ENCODE measurements at places on chromosomes 16 and 17.

GRCh38 chr17:37276475-37276874, 99.3 kb upstream of the C17orf78 start:
- DNase-seq, result no peak

- DNase-seq, result no peak
Observed at GRCh38 chr17:78716814-78717393, 65.2 kb downstream of the CYTH1 start.

DNA sequence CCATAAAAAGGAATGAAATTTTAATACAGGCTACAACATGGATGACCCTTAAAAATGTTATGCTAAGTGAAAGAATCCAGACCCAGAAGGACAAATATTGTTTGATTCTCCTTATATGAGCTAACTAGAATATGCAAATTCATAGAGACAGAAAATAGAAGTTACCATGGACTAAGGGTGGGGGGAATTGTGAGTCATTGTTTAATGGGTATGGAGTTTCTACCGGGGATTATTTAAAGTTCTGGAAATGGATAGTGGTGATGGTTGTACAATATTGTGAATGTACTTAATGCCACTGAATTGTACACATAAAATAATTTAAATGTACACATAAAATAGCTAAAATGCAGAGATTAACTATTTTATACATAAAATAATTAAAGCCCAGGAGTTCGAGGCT, 9.2 kb upstream of the MYO18A start:
- DNase-seq, result no peak

DNA sequence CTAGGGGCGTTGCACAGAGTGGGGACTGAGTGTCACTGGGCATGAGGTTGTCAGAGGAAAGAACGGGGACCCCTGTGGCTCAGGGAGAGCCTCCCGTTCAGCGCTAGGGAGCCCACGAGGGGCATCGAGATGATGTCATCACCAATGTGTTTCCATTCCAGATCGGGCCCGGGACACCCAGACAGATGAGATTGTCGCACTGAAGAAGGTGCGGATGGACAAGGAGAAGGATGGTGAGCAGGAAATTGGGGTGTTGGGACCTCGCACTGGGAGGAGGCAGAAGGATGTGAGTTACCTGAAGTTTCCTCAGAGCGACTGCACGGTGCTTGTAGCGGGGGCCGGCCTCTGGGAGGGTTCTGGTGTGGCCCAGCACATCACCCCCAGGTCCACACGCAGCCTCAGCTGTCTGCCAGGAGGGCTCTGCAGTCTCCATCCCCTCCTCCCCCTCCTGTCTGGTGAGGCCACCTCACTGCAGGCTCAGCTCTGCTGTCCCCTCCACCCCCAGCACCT, 4.0 kb downstream of the CDK10 start:
- no peak for DNase-seq

DNA sequence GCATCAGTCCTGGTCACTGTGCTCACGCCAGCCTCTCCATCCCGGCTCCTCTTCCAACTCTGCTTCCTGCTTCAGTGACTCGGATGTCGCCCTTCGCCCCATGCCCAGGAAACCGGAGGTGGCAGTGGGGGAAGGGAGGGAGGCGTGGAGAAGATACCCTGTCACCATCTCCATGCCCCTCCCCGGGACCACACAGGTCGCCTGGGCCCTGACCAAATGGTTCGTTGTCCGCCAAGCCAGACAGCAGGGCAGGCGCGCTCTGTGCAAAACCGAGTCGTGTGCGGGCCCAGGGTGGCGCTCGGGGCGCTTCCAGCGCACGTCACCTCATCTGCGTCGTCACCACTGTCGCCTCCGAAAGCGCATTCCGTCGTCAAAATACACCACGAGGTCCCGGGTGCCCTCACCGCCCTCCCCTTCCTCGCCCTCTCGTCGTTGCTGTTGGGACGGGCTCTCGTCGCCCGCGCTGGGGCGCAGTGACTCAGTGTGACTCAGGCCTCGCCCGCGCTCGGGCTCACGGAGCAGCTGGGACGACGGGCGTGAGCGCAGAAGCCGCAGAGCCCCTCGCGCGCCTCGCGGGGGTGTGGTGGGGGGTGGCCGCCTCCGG, 39.2 kb downstream of the ZNF778 start:
- DNase-seq, result no peak

- no peak for DNase-seq
Observed at GRCh38 chr17:82600731-82601446, 47.4 kb downstream of the WDR45B start.

DNA sequence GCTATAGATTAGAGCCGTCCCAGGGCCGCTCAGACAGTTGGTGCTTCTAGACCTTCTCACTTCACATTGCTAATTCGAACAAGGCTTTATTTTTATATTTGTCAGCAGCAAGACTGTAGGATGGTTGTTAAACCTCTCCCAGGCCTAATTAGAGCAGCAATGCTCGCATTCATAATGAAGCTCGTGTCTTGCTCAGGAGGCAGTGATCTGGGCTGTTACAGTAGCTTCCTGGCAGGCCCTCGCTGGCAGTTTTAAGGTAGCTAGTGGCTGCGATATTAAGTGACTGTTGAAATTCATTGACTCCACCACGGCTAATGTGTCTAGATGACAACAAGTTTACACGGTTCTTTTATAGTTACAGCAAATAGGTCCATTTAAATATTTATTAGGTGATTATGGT, 23.2 kb upstream of the ANKFN1 start:
- DNase-seq, result no peak

Data from brain pericyte (primary cell).